Type B pancreatic cell (in vitro differentiated cells): ENCODE measurements at places on chromosomes 16 and 17. TPM values are rescaled to one million over a fixed set of nuclear protein-coding genes. Genes with fewer than 3 reads are reported as not detected.

Gene BCL6B
- not detected in 2 replicates for total RNA-seq

Gene IKZF3
- total RNA-seq: 0.19 and 0.29 TPM in 2 replicates

Gene TEKT3
- 0.56 and 1.3 TPM in 2 replicates for total RNA-seq

Gene SPATA22
- not detected in 2 replicates for total RNA-seq

Gene CRYM
- 3.7 and 9.4 TPM in 2 replicates for total RNA-seq

Gene CDH13
- 3.1 and 46.4 TPM in 2 replicates for total RNA-seq

Gene GPR142
- total RNA-seq: 4.1 and 8.8 TPM in 2 replicates

Gene PRSS21
- not detected in 2 replicates for total RNA-seq

Gene CLDN6
- total RNA-seq: 98.9 and 243 TPM in 2 replicates

Gene CCT6B
- total RNA-seq: 1.5 and 1.8 TPM in 2 replicates

Gene KRT31
- 0.79 TPM in 1 of 2 replicates, not detected in the other for total RNA-seq

Gene LHX1
- 1.7 and 2.7 TPM in 2 replicates for total RNA-seq

Gene HASPIN
- total RNA-seq: 5.2 and 13.1 TPM in 2 replicates

Gene CACNG3
- not detected in 2 replicates for total RNA-seq

Gene KRT23
- 49.7 and 464 TPM in 2 replicates for total RNA-seq

Gene MATCAP1
- total RNA-seq: 43.5 and 77.8 TPM in 2 replicates

Gene C1QTNF8
- total RNA-seq: not detected in 2 replicates

Gene CDK5RAP3
- 187 and 217 TPM in 2 replicates for total RNA-seq

Gene C17orf100
- total RNA-seq: 3.9 and 4.3 TPM in 2 replicates

Gene LGALS9B
- 0.29 and 0.36 TPM in 2 replicates for total RNA-seq

Gene C16orf96
- 0.14 and 0.43 TPM in 2 replicates for total RNA-seq

Gene MYL4
- total RNA-seq: 2.4 and 5.1 TPM in 2 replicates

Gene XYLT1
- total RNA-seq: 14.3 and 14.9 TPM in 2 replicates

Gene RFNG
- 35.9 and 43.4 TPM in 2 replicates for total RNA-seq

Gene MILR1
- not detected in 2 replicates for total RNA-seq

Gene TP53TG3B
- not detected in 2 replicates for total RNA-seq

Gene ODAD4
- total RNA-seq: 1.9 and 4.5 TPM in 2 replicates

Gene COG4
- 79.0 and 96.8 TPM in 2 replicates for total RNA-seq

Gene CYTH1
- 18.8 and 30.3 TPM in 2 replicates for total RNA-seq

Gene AOC2
- total RNA-seq: 2.7 and 3.4 TPM in 2 replicates

Gene CSH2
- not detected in 2 replicates for total RNA-seq

Gene DNAH2
- 0.10 and 1.0 TPM in 2 replicates for total RNA-seq

Gene HOXB1
- total RNA-seq: 0.29 and 0.79 TPM in 2 replicates

Gene DERL2
- 57.3 and 79.4 TPM in 2 replicates for total RNA-seq

Gene MOSMO
- 12.2 and 13.5 TPM in 2 replicates for total RNA-seq

Gene ARHGAP23
- total RNA-seq: 114 and 333 TPM in 2 replicates

Gene ZNF821
- 12.8 and 18.5 TPM in 2 replicates for total RNA-seq

Gene CMTR2
- total RNA-seq: 30.2 and 31.3 TPM in 2 replicates

Gene CES3
- total RNA-seq: 0.48 and 1.1 TPM in 2 replicates

Gene PLK1
- 21.6 and 67.2 TPM in 2 replicates for total RNA-seq

Gene LRRC3C
- total RNA-seq: not detected in 2 replicates

Gene MMP28
- total RNA-seq: 0.97 and 1.8 TPM in 2 replicates

Gene TMEM238L
- total RNA-seq: not detected in 2 replicates

Gene MEOX1
- total RNA-seq: 5.7 and 17.2 TPM in 2 replicates

Gene DLX4
- total RNA-seq: 3.1 and 10.4 TPM in 2 replicates

Gene HBZ
- total RNA-seq: not detected in 2 replicates

Gene HBA2
- total RNA-seq: not detected in 2 replicates

Gene GRIN2C
- 0.36 and 0.72 TPM in 2 replicates for total RNA-seq

Gene HEATR9
- total RNA-seq: not detected in 2 replicates

Gene NOTUM
- 1.9 and 3.2 TPM in 2 replicates for total RNA-seq
